ENCODE measurements at places on chromosomes 2 and 18.

DNA sequence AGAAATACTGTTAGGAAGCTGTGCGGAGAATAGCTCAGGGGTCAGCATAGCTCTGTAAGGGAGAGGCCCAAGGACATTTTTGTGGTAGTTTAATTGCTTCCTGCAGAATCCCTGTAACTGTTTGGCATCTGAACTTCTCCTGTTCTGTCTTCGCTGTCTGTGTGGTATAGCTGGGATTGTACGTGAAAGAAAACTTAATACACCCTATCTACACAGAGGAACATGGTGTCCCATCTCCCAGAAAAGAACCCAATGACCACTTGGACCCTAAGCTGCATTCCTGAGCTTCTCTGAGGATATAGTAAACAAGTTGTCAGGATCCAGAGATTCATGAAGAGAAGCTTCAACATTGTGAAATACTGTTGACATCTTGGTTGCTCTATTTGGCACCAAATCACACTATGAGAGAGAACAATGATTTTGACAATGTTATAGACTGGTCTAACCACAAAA lies 81.3 kb downstream of the CDC42EP3 start:
- no peak for DNase-seq

DNA sequence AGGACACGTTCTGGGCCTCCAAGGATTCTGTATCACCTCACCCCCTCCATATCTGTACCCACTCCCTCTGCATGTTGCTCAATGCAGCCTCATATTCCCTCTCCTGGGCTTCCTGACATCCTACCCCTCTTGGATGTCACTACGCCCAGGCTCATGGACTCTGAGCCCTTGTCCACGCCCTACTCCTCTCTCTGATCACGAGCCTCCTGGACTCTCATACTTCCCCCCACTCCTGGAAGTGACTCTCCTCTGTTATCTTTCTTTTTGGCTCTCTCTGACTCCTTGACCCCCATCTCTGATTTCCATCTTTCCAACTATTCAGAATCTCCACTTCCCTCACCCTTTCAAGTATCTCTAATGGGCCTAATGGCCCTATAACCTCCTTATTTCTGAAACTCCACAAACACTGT lies 2.1 kb downstream of the TMEM198 start:
- DNase-seq, result no peak

DNA sequence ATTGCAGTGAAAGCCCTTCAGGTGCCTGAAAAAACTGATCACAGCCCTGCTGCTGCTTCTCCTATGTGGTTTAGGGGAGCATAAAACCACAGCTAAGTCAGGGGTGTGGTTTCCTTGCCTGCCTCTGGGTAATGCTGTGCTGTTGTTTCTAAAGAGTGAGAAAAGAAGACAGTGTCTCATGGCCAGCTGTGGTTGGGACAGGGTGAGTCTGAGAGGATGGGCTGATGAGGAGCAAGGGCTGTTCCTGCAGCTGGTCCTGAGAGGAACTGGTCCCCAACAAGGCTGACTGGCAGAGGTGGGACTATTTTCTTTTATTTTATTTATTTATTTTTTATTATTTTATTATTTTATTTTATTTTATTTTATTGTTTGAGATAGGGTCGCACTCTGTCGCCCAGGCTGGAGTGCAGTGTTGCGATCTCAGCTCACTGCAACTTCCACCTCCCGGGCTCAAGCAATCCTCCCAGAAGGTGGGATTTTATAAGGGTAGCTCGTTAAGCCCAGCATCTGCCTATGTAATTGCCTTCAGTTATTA lies 236.7 kb downstream of the FHOD3 start:
- peak; percentile 16 for DNase-seq

DNA sequence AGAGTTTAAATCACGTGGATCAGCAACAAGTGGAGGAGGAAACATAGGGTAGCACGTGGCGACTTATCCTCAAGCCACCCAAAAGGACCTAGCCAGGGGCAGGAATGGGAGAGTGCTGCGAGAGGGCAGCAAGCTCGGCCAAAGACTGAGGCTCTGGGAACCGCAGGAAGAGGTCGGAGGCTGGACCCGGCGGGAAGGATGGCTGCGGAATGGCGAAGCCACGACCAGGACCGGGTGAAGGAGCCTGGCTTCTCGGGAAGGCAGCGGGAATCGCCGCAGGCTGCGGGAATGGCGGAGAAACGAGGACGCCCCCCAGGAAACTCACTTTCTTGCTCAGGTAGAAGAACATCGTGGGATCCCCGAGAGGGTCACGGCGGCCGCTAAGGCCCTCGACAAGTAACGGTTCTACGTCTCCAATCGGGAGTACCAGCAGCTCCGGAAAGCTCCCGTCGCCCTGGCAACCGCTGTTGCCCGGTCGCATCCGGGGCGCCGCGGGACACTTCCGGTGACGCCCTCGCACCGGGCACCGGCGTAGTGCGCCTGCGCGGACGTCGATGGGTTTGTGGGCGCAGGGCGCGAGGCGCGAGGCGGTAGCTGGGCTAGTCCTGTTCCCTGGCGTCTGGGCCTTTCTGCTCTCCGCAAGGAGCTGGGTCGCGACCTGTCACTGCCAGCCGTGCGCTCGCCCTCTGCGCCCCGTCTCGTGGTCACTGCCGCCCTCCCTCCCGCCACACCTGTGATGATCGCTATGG lies at the start of gene WDR35:
TSS of gene WDR35 (minus strand) at position 439 of the 749 bp plus-strand sequence. CDS start at position 349, 90 bp downstream.
- peak; percentile 94 for DNase-seq

DNA sequence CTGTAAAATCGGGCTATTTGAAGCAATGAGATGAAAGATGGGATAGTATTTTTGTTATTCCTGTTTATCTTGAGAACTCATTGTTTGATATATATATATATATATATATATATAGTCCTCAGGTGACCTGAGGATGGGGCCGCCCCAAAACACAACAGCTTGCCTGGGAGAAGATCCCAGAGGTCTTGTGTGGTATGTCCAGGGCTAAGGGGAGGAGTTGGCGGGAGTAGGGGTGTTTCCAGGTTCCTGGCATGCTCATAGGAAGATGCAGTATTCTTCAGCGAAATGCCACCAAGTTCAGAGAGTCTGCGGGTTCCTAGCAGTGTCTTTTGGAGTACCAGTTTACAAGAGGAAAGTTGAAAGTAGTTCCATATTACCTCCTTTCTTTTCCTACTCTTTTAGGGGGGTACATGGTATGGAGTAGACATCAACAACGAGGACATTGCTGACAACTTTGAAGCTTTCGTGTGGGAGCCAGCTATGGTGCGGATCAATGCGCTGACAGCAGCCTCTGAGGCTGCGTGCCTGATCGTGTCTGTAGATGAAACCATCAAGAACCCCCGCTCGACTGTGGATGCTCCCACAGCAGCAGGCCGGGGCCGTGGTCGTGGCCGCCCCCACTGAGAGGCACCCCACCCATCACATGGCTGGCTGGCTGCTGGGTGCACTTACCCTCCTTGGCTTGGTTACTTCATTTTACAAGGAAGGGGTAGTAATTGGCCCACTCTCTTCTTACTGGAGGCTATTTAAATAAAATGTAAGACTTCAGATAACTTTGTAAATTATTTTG lies 18.3 kb downstream of the CCT7 start:
- DNase-seq, result no peak

DNA sequence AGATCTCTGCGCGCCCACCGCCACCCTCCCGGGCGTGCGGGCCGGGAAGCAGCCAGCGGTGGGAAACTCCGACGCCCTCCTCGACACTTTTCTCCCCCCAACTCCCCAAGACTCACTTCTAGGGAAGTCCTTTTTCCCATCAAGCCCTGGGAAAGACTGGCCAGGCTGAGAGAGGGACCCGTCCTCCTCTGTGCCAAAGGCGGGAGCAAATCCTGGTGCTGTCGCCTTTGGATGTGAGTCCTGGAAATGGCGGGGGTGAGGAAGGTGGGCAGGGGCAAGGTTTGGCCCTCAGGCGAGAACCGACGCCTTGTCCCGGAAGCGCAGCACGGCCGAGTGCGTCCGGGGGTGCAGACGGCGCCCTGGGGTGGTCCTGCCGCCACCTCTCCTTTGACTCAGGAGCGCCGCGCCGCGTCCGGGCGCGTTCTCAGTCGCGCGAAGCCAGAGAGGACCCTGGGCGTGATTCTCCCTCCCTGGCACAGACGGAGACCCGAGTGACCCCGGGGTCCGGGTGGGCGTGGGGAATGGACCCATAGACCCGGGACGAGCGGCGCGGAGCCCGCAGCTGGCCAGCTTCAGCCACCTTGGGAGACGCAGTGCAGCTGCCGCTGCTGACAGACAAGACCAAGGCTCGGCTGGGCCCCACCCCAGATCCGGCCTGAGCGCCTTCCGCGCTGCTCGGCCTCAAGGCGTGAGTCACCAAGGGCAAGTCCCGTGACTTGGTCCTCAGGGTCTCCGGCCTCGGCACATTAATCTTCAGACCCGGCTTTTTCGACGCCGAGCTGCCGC lies 3.5 kb upstream of the LBX2 start:
- no peak for DNase-seq

DNA sequence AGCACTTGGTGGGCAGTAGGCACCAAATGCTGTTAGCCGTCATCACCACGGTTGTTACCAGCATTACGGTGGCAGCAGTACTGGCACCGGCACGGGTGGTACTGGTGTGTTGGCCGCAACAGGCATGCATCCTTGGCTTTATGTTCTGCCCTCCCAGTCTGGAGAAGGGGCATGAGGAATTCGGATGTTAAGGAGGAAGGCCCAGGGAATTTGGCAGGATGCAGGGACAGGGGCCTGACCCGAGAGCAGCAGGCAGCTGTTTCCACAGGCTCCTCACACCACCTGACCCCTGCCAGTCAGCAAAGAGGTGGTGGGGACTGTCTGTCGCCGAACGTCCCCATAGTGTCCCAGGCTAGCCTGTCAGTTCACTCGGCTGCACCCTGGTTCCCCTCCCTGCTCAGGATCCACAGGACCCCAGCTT lies 79.0 kb downstream of the EDAR start:
- no peak for DNase-seq

- no peak for DNase-seq
These were observed 75.1 kb downstream of the SPP2 start for GRCh38 chr2:234125451-234126145.

- no peak for DNase-seq
These were observed 44.5 kb upstream of the RMND5A start for GRCh38 chr2:86675511-86676015.

GRCh38 chr2:5692561-5693286 lies 540 bp downstream of the SOX11 start:
- peak; percentile 35 for DNase-seq
